ENCODE measurements at places on chromosomes 5 and 9.

- DNase-seq, result no peak
Measured at GRCh38 chr5:172616730-172617129, 24.3 kb upstream of the NEURL1B start.

GRCh38 chr5:144048259-144048856, 122.1 kb downstream of the YIPF5 start:
- DNase-seq, result no peak

DNA sequence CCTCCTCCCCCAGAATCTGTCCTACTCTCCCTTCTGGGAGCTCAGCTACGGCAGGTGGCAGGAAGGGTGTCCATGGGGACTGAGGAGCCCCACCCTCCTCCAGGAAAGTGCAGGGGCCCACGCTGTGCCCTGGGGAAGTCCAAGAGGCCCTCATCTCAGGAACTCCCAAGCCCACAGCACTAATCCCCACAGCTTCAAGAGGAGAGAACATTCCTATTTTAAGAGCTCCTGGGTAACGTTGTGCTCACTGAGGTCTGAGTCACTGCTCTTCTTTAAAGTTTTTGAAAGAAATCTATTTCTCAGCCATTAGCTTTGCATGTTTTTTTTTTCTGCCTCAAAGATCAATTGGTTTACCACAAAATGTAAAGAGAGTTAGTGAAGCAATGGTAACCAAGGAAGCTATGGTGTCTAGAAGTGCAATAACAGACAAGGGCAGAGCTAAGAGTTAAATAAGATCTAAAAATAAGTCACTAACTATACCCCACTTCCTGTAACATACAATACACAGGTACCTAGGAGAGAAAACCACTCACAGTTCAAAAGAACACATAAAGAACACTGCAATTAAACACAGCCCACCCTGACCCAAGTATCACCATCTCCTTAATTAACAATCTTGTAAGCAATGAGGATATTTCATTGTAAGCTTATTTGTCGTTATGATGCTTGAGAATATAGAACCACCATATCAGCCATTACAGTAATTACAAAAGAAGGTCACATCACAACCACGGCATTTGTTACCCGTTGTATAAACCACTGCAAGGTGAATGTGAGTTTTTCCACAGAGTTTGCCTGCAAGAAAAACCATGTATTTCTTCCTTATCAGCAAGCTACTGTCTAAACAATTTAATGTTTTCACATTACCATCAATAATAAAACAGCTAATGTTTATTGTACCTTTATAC, 382.3 kb upstream of the SLC30A5 start:
- DNase-seq, result no peak

GRCh38 chr5:39891376-39891775, 466.6 kb upstream of the DAB2 start:
- DNase-seq, result no peak

DNA sequence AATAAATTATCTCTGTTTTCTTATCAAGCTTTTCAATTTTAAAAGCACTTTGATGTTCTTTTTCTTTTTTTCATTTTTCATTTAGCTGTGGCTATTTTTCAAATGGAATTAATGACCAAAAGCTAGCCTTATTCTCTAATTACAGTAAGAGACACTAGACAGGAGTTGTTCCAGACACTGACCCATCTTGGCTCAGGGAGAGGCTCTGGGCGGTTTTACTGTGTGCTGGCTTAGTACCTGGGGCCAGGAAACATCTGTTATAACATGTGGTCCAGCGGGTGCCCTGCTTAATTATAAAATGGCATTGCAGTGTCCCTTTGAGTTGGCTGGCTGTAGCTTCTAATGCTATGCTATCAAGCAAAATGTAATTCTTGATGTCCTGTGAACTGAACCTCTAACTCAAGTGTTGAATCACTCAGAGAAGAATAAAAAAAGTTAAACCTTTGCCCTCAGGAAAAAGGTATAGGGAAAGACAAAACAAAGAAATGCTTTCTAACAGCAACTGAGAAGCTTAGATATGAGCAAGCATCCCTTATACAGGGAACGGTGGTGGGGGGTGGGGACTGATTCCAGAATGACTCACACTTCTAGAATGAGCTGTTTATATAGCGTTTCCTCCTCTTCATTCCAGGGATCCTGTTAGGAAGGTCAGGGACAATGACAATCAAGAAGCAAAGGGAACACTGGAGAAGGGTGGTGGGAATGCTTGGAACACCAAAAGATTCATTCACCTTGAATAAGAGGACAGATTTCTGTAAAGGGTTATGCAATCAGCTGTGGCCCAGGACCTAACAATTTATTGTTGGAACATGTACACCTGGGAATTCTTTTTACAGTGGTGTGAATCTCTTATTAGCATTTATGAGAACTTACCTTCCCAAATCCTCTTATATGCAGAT, 58.7 kb upstream of the NFIB start:
- no peak for DNase-seq

DNA sequence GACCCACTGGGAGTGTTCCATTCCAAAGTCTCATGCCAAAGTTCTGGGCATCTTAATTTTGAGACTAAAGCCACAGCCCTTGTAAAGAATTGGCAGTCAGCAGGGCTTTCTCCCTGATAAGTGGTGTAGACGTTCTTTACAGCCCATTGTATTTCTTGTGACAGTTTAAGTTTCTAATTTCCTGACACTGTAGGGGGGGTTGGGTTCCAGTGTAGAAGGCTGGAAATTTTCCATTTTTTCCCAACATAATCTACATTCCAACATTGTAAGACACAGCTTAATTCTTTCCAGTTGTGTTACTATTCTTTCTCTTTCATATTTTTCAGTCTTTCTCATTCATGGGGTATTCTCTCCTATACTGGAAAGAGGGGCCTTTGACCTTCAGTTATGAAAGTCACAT, 121.1 kb downstream of the FBXL7 start:
- DNase-seq, result no peak

DNA sequence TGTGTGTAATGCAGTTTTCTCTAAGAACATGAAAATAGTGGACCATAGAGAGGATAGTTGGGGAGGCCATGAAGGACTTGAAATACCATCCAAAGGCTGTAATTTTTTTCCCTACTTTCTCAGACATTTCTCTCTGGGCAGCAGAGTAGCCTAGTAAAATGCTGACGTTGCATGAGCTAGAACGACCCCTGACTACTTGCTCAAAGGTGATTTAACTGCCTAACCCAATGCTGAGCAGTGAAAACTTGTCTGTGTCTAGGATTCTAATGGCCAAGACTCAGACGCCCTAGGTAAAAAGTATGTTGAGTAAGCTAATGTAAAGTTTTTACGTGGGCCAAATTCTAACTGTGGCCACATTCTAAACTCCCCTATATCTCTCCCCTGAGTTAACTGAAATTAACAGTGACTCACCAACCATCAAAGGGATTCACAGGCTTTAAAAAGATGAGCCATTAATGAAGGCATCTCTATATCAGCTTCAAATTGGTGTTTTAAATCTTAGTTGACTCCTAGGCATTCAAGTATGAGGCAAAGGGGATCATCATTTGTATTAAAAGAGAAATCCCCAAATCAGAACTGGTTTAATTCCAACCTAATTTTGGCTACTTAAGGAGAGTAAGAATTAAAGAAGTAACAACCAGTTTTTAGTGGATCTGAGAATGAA, 121.0 kb upstream of the GAS1 start:
- no peak for DNase-seq

- DNase-seq, result no peak
Measured at GRCh38 chr9:86818636-86819035, 128.7 kb downstream of the GAS1 start.

DNA sequence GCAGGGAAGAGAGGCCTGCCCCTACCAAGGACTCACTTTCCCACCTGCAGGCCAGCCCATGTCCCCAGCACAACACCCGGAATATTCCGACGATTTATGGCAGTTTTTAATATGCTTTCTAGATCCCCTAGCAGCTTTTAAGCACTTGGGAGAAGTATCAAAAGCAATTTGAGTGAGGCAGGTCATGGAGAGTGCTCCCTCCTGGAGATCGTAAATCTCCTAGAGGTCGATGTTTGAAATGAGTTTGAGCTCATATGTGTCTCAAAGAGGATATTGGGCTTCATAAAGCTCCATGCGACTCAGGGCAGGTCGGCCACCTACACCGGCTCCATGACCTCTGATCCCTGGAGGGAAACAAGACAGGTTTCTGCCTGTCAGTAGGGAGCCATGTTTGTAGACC, 27.3 kb downstream of the CFAP90 start:
- no peak for DNase-seq

DNA sequence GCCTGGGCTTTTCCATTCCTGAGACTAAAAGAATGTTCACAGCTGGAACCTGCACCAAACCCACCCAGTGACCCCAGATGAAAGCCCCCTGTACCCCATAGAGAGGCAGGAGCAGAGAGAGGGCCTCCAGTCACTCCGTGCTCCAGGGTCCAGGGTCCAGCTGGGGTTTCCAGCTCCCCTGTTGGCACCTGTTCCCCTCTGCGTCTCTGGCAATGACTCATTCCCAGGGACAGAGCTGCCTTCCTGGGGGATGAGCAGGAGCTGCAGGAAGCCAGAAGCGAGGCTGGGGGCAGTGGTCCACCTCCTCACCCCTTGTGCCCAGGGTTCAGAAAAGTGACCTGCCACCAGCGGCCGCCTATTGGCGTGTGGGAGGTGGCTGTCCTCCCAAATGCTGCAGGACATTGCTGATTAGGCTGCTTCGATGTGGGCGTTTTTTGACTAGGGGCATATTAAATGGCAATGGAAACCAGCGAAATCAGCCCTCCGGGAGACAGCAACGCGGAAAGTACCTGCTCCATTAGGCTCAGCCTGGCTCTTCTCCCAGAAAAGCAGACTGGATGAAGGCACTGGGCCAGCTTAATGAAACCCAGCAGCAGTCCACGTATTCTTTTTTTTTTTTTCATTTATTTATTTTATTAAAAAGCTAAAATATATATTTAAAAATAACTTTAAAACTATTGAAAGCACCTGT, 97.4 kb downstream of the DAP start:
- DNase-seq, result no peak

GRCh38 chr5:37738057-37738691, 101.7 kb downstream of the GDNF start:
- peak; percentile 24 for DNase-seq

All from stimulated activated CD4-positive, alpha-beta T cell treated with anti-CD3 and anti-CD28 coated beads, Interleukin-4, amount 100 ng/mL, for 24 hours (primary cell).